NT2/D1 (cell line): ENCODE measurements at places on chromosomes 2 and 18.
A peak's percentile ranks its signal among the peaks of the same experiment; 100 is the strongest.

DNA sequence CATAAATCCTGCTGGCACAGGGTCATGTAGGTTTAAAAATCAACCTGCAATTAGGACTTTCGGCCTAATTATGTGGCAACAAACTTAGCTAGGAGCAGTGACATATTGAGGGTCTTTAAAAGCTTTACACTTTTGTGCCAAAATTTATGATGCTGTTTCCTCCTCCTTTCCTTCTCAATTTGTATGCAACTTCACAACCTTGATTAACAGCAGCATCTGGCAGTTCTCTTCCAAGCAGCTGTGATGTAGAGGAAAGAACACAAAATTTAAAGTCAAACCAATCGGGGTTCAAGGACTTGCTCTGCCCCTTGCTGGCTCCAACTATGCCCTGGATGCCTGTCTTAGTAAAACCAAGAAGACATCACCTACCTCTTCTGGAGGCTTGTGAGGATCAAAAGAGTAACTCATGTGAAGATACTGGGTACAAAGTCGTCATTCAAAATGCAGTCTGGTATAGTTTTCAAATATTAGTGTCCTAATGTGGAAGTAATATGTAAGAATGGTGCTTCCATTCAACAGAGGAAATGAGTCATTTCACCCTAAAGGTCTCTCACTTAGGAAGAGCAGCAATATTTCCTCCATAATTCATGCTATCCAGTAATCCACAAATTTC is 94.7 kb downstream of the ANKRD44 start:
- DNase-seq, result no peak

GRCh38 chr2:181483876-181484275 is 26.7 kb downstream of the ITGA4 start:
- no peak for DNase-seq

- no peak for DNase-seq
Observed at GRCh38 chr2:189933041-189933440, 129.5 kb downstream of the MSTN start.

DNA sequence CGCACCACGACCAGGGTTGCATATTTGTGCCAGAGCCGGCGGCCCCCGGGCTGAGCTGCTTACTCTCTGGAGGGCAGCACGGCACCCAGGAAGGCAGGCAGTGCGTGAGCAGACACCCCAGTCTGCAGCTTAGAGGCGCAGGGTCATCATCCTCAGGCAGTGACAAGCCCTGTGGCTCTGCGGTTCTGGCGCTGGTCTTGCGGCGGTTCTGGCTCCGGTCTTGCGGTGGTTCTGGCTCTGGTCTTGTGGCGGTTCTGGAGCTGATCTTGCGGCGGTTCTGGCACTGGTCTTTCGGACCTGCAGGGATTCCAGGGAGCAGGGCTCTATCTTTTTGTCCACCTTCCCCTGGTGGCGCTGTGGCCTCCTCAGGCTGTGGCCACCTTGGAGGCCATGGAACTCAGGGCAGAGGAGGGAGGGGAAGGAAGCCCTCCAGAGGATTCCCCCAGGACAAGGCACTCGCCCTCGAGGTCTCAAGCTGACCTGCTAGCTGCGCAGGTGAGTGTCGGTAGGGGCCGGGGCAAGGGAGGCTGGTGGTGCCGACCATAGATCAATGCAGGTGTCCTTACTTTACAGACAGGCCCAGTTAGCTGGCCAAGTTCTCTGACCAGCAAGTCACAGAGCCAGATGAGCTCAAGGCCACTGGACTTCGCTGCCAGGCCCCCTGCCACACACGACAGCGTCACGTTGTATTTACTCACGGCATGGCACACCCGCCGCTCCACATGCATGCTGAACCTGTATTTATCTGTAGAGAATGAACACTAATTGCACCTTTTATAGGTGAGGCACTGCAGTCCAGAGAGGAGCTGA is 14.9 kb downstream of the ESPNL start:
- no peak for DNase-seq

DNA sequence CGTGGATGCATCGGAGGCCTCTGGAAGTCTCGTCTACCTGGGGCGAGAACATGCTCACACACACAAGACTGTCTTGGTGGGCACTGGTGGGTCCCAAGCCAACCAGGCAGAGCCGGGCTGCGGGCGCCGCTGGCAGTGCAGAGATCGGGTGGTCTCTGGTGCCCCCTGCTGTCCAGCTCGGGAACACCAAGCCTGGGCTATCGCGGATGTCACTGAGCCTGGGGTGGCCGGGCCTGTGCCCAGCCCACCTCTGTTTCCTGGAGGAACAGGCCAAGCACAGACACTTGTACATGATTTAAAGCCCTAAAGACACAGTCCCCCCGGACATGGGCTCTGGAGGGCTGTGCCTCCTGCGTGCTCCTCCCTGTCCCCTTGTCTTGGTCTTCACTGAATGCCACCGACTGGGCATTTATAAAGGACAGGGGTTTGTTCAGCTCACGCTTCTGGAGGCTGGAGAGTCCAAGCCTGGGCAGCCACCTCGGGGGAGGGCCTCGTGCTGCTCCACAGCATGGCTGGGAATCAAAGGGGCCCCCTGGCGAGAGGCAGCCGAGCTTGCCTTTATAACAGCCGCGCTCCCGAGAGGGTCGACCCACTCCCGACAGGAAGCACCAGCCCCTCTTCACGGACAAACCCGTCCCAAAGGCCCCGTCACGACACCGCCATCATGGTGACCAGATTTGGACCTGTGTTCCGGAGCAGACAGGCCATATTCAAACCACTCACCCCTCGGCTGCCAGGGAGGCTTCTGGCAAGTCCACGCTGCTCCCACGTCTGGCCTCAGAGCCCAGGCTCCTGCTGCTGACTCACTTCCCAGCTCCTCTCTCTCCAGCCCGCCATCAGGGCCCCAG is 3.6 kb upstream of the OTOS start:
- DNase-seq, result peak; percentile 46

- no peak for DNase-seq
Observed at GRCh38 chr2:233713262-233713615, 532 bp downstream of the UGT1A5 start.

DNA sequence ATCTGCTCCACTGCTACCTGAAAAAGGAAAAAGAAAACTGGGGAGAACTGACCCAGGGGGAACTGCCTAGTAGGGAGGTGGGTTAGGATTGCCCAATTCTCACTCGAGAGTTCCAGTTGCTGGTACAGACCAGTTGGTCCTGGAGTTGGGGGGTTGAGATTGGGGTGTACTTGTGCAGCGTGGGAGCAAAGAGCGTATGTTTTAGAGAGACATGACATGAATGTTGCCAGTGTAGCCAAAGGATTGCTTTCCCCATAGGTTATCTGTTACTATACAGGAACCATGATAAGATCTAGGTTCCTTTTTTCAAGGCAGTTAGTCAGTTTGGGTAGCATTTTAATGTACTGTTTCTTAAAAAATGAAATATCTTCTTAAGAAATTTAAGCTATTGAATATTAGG is 68.6 kb downstream of the APLF start:
- no peak for DNase-seq

- no peak for DNase-seq
Observed at GRCh38 chr2:9714630-9715214, 83.9 kb upstream of the YWHAQ start.

- DNase-seq, result no peak
Observed at GRCh38 chr2:117943013-117943672, 70.7 kb downstream of the CCDC93 start.

DNA sequence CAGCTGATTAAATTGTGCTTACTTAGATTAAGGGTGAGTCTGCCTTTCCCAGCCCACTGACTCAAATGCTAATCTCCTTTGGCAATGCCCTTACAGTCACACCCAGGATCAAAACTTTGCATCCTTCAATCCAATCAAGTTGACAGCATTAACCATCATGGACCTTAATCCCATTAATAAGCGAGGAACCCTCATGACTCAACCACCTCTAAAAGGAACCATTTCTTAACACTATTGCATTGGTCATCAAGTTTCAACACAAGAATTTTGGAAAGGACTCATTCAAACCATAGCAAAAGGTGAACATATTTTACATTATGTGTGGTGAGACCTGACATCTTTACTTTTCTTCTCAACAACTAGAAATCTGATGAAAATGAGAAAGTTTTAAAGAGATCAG is 187.0 kb downstream of the OSR1 start:
- no peak for DNase-seq

- no peak for DNase-seq
Observed at GRCh38 chr2:65604246-65604645, 171.8 kb upstream of the SPRED2 start.

GRCh38 chr2:26742048-26742770 is 21.9 kb upstream of the SLC35F6 start:
- no peak for DNase-seq

GRCh38 chr18:24657444-24657842 is 197.0 kb downstream of the HRH4 start:
- no peak for DNase-seq

DNA sequence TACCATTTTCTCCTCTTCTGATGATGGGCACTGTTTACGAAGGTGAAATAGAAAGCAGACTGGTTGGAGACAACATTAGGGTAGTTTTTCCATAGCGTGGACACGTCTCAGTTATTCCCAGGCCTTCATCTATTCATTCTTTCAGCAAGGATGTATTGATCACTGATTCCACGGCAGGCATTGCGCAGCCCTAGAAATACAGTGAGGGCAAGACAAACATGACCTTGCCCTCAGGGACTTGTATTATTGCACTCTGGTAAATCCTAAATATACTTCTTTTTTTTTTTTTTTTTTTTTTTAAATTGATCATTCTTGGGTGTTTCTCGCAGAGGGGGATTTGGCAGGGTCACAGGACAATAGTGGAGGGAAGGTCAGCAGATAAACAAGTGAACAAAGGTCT is 167.3 kb upstream of the SPRED2 start:
- no peak for DNase-seq

- no peak for DNase-seq
Observed at GRCh38 chr2:227204452-227204851, 40.0 kb downstream of the COL4A3 start.

- DNase-seq, result no peak
Observed at GRCh38 chr18:5651736-5652135, 107.9 kb upstream of the EPB41L3 start.

DNA sequence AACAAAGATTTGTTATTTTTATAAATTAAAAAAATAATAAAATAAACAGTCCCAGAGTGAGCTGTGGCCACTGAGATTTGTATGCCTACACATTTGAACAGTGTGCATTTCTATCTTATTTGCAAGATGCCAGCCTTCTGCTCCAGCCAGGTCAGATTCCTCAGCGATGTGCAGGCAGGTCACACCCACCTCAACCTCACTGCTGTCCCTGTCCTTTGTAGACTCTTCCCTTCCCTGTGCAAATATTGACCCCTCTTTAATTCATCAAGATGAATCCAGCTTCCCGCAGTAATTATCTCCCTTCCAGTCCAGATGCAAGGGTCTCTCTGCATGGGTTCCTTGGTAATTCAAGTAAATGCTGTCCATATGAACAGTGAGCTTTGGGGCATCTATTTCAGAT is 256.2 kb downstream of the PIEZO2 start:
- no peak for DNase-seq

GRCh38 chr18:35577045-35577848 is 4.3 kb upstream of the GALNT1 start:
- DNase-seq, result no peak

- no peak for DNase-seq
Observed at GRCh38 chr2:226969417-226970080, 133.7 kb downstream of the RHBDD1 start.

- no peak for DNase-seq
Observed at GRCh38 chr2:86623043-86623493, 597 bp downstream of the RNF103 start.

DNA sequence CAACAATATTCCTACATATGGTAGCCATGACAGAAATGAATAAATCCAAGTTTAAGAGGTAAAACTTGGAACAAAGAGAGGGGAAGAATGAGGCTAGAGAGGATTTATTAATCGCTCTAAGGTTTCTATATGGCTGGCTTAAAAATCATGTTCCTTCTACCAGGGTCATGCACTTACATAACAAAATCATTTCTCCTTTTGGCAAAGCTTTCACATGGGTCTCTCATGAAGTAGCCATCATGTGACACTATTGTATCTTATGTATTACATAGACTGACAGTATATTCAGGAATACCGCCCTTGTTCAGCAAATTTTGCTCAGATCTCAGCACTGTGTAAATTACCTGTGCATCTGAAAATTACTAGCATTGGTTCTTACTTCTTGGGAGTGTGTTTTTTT is 1554.5 kb upstream of the SLC39A10 start:
- DNase-seq, result no peak

GRCh38 chr2:120546048-120546864 is 189.4 kb upstream of the GLI2 start:
- no peak for DNase-seq

- no peak for DNase-seq
Observed at GRCh38 chr2:234649951-234650350, 153.1 kb upstream of the ARL4C start.

DNA sequence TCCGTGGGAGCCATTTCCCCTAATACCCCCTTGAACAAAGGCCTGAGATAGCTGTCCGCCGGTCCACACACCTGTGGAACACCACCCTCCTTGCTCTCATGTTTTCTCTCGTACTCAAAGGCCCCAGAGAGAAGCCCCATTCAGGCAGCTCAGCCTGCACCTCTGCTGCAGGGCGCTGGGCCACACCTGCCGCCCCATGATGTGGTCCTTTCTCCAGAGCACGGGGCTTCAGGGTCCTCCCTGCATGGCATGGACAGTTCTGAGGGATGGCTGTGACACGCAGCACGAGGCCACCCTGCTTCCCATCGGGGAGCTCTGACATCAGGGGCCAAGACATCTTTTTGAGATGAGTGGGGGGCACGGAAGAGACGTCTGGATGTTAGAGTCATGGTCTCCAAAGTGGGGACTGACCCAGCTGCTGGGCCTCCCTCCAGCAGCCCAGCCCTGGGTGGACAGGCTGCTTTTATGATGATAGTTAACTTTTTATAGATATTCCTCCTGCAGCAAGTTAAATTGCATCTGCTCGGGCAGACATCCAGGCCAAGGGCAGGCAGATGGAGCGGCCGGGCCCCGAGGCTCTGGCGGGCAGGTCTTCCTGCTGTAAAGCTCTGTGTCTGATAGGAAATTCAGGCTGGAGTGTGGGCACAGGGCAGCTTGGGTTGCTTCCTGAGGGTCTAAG is 56.7 kb downstream of the SDC1 start:
- DNase-seq, result no peak

DNA sequence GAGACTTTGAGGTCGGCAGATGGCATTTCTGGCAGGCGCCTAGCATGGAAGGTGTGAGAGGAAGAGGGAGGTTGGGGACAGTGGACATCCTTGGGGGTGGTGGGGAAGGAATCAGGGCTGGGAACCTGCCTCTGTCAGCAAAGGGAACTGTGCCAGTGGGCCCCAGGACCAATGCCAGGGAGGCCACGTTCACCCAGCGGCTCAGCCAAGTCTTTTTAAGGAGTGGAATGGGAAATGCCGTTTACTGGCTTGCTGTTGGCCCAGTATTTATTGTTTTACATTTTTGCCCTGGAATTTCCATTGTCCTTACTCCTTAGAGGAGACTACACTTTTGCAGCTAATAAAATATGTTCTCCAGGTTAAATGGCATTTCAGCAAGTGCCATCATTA is 135.2 kb downstream of the MCFD2 start:
- DNase-seq, result no peak

DNA sequence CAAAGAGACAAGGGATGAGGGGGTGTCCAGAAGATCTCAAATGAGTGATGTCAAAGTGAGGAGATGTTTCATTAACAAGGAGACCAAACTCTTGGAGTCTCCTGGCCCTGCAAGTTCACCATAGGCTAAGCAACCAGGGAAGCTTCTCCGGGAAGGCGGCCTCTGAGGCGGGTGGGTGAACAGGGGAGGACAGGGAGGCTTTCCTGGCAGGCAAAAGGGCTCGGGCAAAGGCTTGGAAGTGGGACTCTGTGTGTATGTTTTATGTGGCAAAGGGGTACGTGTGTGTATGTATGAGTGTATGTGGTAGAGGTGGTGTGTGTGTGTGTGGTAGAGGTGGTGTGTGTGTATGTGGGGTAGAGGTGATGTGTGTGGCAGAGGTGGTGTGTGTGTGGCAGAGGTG is 163.9 kb downstream of the DYSF start:
- no peak for DNase-seq
